ENCODE measurements at places on chromosomes 4 and X. TPM values are rescaled to one million over a fixed set of nuclear protein-coding genes. Genes with fewer than 3 reads are reported as not detected.

The TMEM154 gene
- total RNA-seq, result 0.06 TPM

The MAGEA8 gene
- not detected for total RNA-seq

The ANK2 gene
- 0.69 TPM for total RNA-seq

The NXF2B gene
- total RNA-seq, result not detected

The EXOSC9 gene
- total RNA-seq, result 27.3 TPM

The ZDHHC9 gene
- total RNA-seq, result 49.6 TPM

The SATL1 gene
- total RNA-seq, result not detected

The TDO2 gene
- 0.59 TPM for total RNA-seq

The ADRA2C gene
- total RNA-seq, result 11.9 TPM

The MTHFD2L gene
- 9.2 TPM for total RNA-seq

The PAGE2 gene
- total RNA-seq, result not detected

The HSFX3 gene
- not detected for total RNA-seq

The ZAR1 gene
- 0.12 TPM for total RNA-seq

The SOWAHD gene
- total RNA-seq, result not detected

Measured in A549 treated with Mapracorat at 1 μM for 4 hours (cell line).